ENCODE measurements at places on chromosomes 3 and 15.

DNA sequence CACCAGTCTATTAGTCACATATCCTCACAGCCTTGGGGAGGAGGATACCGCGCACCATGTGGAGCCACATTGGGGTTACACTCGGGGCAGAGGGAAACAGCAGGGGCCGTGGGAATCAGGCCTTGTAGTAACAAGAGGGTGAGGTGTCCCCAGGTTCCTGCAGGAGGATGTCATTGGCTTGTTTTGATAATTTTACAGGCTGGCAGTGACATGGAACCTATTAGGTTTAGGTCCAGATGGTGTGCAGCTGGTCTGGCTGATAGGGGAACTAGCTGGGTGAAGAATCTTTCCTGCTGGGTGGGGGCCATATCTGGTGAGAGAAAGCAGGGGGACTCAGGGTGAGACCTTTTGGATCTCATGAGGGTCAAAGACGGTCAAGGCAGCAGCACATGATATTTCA, 9.8 kb upstream of the MEF2A start:
- DNase-seq = no peak

- DNase-seq = no peak
Measured at GRCh38 chr3:51163051-51163450, 222.0 kb upstream of the MANF start.

- DNase-seq = no peak
Measured at GRCh38 chr15:69601711-69602504, 149.3 kb downstream of the RPLP1 start.

DNA sequence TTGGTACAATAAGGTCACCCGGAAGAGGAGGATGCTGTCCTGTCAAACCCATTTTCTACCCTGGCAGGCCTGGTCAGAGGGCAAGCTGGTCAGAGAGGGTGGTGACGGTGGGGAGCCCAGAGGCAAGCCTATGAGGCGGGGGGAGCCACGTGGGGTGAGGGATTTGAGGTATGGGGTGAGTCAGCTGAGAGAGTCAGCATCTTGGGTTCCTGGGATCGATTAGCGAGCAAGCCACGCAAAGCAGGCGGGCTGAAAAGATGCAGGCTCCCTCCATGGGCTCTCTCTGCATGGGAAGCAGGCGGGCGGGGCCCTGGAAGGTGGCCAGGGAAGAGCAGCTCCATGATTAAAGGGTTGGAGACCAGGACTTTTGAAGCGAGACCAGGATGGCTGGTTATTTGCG, 48.1 kb downstream of the MAGEF1 start:
- no peak for DNase-seq

GRCh38 chr15:52255008-52255407, 40.6 kb downstream of the MYO5C start:
- no peak for DNase-seq

DNA sequence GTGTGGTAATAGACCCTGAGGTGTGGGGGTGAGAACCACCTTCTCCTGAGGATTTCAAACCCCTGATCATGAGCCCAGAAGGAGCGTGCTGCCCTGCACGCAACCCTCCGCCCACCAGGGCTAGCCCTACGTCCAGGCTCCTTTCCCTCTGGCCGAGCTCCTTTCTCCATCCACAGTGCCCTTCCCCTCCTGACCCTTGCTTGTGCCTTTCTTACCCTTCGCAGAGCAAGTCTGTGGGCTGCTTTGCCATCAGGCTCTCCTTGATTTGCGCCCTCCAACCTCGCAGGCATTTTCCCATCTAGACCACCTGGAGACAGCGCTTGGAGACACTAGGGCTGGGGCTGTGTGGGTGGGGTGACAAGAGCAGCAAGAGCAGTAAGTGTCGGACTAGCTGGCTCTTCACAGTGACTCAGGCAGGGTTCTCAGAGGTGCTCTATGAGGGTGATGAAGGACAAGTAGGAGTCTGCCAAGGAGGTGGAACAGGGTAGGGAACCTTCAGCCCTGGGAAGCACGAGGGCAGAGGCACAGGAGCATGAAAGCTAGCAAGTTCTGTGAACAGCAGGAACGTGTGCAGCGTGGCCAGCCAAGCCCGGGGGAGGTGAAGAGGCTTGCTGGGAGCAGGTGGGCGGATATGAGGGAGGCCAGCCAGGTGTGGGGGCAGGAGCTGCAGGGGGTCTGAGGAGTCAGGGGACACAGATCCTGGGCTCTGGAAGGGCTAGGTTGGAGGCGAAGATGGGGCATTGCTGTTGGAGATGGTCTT, 2.5 kb upstream of the SLC38A3 start:
- no peak for DNase-seq

DNA sequence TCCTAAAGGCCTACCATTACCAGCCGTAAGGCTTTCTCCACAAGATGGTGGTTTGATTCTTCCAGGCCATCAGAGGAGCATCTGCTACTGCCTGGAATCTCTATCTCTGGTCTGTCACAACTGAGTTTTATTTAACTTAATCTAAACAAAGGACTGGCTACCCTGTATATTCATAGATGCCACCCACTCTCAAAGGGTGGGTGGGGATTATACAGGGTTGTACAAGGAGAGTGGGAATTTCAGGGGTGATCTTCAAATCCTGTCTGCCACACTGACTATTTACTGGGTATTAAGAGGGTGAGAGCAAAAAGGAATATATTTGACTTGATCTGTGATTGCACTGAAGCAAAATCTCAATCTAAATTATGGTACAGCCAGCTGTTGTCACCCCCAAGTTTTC, 253.3 kb downstream of the MBNL1 start:
- DNase-seq = no peak

- no peak for DNase-seq
Measured at GRCh38 chr3:94349310-94349878, 286.5 kb downstream of the NSUN3 start.

GRCh38 chr3:14906355-14906971, 40.9 kb upstream of the NR2C2 start:
- no peak for DNase-seq

- DNase-seq = no peak
Measured at GRCh38 chr3:128458746-128459460, 7.8 kb downstream of the DNAJB8 start.

- no peak for DNase-seq
Measured at GRCh38 chr3:189698811-189699210, 67.6 kb downstream of the TP63 start.

- DNase-seq = no peak
Measured at GRCh38 chr3:120550546-120550945, 45.6 kb upstream of the NDUFB4 start.

DNA sequence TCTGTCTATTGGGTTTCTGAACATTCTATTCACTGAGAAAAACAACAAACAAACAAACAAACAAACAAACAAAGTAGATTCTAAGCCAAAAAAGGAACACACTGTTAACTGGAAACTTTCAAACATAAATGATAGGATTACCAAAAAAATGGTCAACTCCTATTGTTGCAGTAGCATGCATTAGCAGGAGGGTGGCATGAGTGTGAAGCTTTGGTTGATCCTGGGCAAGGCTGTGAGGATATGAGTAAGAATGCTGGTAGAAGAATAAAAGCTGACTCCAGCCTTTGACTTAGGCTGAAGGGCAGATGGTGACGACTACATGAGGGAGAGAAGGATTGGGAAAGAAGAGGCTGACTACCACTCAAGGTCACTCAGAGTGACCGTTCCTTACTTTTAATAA, 810.3 kb downstream of the VGLL3 start:
- DNase-seq = no peak

- no peak for DNase-seq
Measured at GRCh38 chr3:513301-513700, 316.7 kb downstream of the CHL1 start.

GRCh38 chr3:30140356-30141075, 465.9 kb upstream of the TGFBR2 start:
- no peak for DNase-seq

DNA sequence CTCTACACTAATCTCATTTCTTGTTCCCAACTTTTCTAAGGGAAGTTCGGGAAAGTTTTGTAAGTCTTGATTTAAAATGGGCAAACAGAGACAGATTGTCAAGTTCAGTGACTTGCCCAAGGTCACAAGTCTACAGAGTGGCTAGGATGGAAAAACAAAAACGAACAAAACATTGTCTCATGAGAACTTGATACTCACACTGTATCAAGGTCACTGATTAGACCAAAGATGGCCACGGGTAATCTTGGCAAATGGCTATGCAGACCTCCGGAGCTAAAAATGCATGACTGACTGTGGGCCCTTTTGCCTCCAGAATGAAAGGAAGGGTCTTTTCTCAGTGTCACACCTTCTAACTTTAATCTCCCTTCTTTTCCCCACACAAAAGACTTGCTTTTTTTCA, 460.9 kb downstream of the FOXP1 start:
- no peak for DNase-seq

GRCh38 chr15:47866446-47866845, 149.1 kb downstream of the SEMA6D start:
- DNase-seq = no peak

- no peak for DNase-seq
Measured at GRCh38 chr15:49339656-49340055, 83.4 kb upstream of the FGF7 start.

- no peak for DNase-seq
Measured at GRCh38 chr3:16802389-16802788, 82.4 kb upstream of the PLCL2 start.

- DNase-seq = no peak
Measured at GRCh38 chr3:186060222-186060621, 48.7 kb downstream of the ETV5 start.

GRCh38 chr15:74664028-74664616, 31.7 kb downstream of the EDC3 start:
- no peak for DNase-seq

- peak; percentile 8 for DNase-seq
Measured at GRCh38 chr3:135106445-135106844, 311.4 kb downstream of the EPHB1 start.

- no peak for DNase-seq
Measured at GRCh38 chr3:81967393-81967792, 205.9 kb upstream of the GBE1 start.

GRCh38 chr3:127799476-127800222, 22.7 kb downstream of the MGLL start:
- no peak for DNase-seq

GRCh38 chr3:73716418-73716817, 91.7 kb upstream of the PDZRN3 start:
- DNase-seq = no peak

- DNase-seq = no peak
Measured at GRCh38 chr3:189570916-189571315, 60.3 kb upstream of the TP63 start.

GRCh38 chr15:43204016-43204901, 16.6 kb downstream of the EPB42 start:
- DNase-seq = no peak

DNA sequence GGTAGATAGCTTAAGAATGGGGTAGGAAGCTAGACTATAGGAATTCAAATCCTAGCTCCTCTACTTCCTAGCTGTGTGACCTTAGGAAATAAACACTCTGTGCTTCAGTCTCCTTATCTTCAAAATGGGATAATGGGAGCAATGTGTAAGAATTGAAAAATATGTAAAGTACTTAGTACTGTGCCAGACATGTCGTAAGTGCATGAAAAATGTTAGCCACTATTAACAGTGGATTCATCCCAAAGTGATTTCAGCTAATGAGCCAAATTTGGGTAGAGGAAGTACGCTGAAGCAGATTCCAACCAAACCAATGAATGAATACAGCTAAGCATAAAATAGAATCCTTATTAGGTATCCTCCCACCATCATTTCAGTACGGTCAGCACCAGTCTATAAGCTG, 192.1 kb downstream of the RORA start:
- no peak for DNase-seq

- DNase-seq = no peak
Measured at GRCh38 chr15:40316931-40317330, 6.6 kb upstream of the INAFM2 start.

DNA sequence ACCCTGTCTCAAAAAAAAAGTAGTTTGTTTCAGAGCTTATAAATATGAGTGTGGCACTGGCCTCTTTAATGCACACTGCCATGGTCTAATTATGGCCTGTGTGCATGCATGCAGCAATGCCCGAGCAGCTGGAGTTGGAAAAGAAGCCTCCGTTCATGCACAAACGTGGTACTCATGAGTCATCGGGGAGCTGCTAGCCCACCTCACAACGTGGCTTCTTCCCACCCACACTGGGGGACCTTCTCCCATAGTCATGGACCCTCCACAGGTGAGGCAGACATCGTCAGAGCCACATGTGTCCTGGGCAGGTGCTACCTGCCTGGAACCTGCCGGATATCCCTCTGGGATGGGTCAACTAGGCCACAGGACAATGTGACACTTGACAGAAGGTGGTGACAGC, 66.7 kb downstream of the ATP10A start:
- DNase-seq = no peak

GRCh38 chr15:90295270-90295648, 29.8 kb downstream of the NGRN start:
- DNase-seq = no peak

- no peak for DNase-seq
Measured at GRCh38 chr3:51709675-51710074, 2.8 kb downstream of the GRM2 start.

GRCh38 chr3:6418485-6418884, 442.4 kb upstream of the GRM7 start:
- DNase-seq = no peak

DNA sequence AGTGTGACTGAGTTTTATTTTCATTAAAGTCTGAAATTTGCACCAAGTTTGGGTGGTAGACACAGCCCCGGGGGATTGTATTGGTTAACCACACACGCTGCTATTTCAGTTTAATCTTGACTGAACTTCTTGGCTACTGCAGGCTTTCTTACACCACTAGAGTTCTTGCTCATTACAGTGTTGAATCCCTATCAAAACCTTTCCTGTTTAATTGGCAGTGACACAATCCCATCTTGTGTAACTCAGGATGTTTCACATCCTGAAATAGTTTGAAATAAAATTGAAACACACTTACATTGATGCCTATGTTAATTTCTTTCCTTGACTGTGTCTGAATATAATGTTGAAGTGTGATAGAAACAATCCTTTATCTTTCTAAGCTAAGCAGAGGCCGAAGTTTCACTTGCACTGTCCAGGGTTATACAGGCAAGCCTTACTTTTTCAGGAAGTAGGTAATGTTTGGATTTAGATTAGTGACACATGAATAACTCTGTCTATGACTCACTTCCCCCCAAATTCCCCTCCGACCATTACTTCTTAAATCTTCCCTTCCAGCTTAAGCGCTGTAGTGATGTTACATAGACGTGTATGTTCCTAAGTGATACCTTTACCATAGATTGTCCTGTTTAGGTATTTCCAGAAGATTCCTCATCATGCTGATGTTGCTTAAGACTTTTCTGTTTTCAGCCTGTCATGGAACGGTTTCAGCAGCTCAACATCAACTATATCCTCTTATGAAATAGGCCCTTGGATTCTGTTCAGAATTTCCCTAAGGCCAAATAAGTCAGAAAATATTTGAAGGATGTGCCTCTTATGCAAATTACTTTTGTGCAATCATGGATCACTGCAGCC, 16.8 kb downstream of the ATG7 start:
- DNase-seq = peak; percentile 57

- no peak for DNase-seq
Measured at GRCh38 chr15:60548101-60548500, 69.2 kb upstream of the ICE2 start.

- no peak for DNase-seq
Measured at GRCh38 chr3:178044320-178044719, 491.9 kb upstream of the KCNMB2 start.

GRCh38 chr3:15724446-15724845, 73.3 kb downstream of the ANKRD28 start:
- no peak for DNase-seq

GRCh38 chr3:183688874-183689273, 8.7 kb upstream of the YEATS2 start:
- DNase-seq = no peak

- DNase-seq = no peak
Measured at GRCh38 chr3:43036621-43037423, 57.7 kb downstream of the GASK1A start.
